NCI-H774 (cell line): ENCODE measurements at places on chromosomes 11 and 22.

DNA sequence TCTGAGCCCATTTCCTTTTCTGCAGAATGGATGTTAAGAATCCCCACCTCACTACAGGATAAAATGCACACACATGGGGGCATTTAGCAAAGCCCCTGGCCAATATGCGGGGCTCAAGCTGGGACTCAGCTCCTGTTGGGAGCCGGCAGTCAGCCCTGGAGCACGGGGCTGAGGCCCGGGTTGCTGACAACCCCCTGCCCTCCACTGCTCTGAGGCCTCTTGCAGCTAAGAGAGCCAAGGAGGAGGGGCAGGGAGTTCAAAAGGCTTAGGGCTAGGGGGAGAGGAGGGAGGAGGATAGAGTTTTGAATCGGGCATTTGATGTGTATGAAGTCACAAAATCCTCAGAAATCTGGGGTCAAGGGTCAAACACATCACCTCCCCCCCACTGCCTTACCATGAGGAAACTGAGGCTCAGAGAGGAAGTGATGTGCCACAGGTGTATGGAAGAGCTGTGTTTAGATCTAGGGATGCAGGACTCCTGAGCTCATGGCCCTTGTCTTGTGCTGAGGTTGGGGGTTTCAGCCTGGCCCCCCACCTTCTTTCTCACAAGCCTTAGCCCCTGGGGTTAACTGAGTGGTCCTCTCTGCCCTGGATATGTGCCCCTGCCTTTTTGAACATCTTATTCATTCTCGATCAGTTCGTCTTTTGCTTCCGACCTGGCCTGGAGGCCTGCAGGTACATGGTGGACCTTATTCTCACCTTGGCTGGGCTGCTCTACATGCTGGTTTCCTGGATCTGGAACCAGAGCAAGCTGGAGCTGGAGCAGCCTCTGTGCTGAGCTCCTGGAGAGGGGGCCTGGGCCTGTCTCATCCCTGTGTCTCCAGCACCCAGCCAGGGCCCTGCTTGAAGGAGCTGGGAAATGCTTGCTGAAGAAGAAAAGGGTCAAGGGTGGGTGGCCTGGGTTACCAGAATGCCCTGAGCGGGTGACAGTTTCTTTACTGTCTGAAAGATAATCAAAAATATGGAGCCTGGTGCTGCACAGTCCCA lies 80.3 kb downstream of the LRRC32 start:
- no peak for DNase-seq

DNA sequence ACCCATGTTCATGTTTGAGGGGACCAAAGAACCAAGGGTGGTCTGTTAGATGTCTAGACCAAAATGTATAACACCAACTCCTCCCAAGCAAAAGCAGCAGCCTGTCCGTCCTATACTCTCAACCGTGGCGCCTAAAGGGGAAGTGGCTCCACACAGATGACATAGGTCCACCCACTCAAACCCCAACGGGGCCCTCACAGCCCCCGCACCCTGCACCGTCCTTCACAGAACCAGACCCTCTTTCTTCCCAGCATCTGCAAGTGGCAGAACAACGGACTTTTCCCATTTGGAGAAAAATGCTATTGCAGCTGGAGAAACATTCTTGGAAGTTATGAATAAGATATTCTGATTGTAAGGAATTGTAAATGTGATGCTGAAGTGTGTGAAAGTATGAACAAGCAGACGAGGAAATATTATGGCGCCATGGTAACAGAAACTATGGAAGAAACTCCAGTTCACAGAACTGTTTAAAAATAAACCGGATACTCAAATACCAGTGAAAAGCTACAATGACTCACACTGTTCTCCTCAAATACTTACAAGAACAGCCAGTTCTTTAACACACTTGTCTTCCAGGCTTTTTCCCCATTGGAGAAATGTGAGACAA lies 76.5 kb upstream of the ARFGAP3 start:
- no peak for DNase-seq

GRCh38 chr22:30325724-30326254 lies 952 bp downstream of the TBC1D10A start:
- no peak for DNase-seq

DNA sequence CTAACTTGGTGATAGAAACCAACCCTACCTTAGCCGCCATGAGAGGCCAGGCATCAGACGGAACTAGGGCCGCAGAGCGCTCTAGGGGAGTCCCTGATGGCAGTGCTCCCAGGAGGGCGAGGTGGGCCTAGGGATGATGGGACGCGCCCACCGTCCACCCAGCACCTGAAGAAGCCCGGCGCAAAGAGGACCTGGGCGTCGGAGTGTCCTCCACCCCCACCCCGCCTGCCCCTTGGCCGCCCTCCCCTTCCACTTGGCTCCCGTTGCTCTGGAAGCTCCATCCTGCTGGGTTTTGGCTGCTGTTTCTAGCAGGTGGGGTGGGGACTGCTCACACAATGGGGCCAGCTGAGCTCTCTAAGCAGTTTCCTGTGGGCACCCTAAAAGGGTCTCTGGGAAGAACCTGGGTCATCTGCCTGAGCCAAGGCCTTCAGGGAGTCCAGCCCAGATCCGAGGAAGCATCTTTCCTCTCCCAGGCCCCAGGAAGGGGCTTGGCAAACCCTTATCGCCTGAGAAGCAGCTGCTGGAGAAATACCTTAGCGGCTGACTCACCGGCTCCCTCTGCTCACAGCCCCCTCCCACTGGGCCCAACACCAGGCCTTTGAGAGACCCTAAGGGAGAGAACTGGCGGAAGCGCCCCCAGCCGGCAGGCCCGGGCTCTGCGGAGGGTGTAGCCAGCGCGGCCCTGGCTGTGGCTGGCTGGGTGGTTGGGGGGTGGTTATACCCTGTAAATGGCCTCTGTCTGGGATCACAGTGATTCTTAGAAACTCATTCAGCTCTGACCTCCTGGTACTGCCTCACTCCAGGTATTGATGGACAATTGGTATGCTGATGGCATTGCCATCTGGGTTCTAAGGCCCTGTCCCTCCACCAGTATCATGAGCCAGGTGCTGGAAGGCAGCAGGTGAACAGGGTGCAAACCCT lies 19.3 kb downstream of the CREB3L1 start:
- no peak for DNase-seq

- no peak for DNase-seq
Measured at GRCh38 chr11:102794382-102794781, 3.6 kb downstream of the MMP1 start.

- no peak for DNase-seq
Measured at GRCh38 chr22:48556222-48556621, 1271.5 kb downstream of the BRD1 start.

DNA sequence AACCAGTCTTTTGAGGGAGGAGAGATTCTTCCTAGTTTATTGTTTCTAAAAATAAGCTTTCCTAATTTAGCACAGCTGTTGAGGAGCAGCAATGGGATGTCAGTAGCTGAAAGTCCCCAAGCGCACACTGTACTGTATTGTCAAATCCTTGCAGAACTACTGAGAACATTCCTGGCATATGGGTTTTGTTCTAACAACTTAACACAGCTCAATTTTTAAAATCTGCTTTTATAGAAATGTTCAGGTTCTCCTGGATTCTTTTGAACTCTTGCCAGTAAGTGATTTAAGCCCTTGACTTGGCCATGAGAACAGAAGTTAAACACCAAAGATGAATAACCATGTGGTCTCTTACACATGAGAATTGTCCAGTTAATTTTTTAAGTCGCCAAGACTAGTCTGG lies 218.6 kb downstream of the FAT3 start:
- no peak for DNase-seq

DNA sequence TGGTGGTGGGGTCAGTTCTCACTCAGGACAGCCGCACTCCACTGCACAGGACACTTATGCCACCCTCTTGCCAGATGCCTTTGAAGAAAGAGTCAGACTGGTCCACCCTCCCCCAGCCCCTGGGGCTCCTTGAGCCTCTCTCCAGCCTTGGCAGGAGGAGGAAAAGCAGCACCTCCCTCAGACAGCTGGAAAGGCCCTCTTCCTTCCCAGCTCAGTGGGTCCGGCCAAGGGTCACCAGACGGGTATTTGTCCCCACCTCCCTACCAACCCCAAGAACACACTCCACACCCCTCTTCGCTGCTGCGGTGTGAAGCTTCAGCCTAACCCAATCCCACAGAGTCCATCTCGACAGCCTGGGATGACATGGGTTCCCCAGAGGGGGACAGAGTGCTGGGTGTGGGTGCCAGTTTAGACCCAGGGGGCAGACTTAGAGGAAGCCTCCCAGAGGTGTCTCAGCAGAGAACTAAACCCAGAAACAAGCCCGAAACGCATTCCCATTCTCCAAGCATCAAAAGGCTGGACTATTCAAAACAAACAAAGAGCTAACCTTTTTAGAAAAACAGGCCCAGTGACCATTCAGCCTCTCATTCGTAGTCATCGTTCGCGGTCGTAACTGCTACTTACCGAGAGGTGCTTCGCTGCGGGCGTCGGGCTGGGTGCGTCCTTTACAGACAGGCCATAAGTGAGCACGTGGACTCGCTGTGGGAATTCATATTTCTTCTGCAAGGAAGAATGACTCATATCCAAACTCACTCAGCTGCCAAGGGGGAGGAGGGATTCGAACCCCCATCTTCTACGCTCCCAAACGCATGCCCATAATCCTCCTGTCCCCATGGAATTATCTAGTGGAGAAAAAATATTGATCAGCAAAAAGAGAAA lies 57.5 kb upstream of the ANO1 start:
- DNase-seq: no peak
